Breast epithelium (tissue), 4 donors: ENCODE measurements at places on chromosomes 3 and 15.

DNA sequence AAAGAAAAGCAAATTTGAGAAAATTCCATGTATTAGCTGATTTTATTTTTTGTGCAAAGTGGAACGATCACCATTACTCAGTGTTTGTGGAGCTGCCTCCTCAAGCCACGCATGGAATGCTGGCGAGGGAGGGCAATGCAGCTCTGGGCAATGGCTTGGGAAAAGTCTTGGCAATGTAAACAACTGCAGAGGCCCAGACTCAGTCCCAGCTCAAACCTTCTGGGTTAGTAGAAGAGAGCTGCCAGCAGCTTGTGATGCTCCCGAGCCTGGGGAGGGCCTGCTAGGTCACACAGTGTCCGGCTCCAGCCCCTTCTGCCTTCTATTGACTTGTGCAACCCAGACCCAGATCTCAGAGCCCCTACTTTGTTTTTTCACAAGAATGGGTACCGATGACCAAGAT is 4.3 kb downstream of the EPHB1 start:
- no peak overlapping the region for H3K4me3 ChIP-seq
- no peaks in the 10 kb centered on the region for H3K27me3 ChIP-seq
- H3K27ac ChIP-seq: no peak overlapping the region
- peaks cover 5% of the 10 kb centered on the region for H3K4me1 ChIP-seq
- H3K36me3 ChIP-seq: no peaks in the 10 kb centered on the region

GRCh38 chr3:187269486-187269885 is 22.1 kb downstream of the MASP1 start:
- H3K4me1 ChIP-seq: no peaks in the 10 kb centered on the region
- no peaks in the 10 kb centered on the region for H3K27me3 ChIP-seq

- H3K36me3 ChIP-seq: no peaks in the 10 kb centered on the region
- H3K4me3 ChIP-seq: no peak overlapping the region
- H3K4me1 ChIP-seq: no peaks in the 10 kb centered on the region
- H3K27ac ChIP-seq: no peak overlapping the region
These were observed 180.2 kb upstream of the ROBO1 start for GRCh38 chr3:79947957-79948356.

DNA sequence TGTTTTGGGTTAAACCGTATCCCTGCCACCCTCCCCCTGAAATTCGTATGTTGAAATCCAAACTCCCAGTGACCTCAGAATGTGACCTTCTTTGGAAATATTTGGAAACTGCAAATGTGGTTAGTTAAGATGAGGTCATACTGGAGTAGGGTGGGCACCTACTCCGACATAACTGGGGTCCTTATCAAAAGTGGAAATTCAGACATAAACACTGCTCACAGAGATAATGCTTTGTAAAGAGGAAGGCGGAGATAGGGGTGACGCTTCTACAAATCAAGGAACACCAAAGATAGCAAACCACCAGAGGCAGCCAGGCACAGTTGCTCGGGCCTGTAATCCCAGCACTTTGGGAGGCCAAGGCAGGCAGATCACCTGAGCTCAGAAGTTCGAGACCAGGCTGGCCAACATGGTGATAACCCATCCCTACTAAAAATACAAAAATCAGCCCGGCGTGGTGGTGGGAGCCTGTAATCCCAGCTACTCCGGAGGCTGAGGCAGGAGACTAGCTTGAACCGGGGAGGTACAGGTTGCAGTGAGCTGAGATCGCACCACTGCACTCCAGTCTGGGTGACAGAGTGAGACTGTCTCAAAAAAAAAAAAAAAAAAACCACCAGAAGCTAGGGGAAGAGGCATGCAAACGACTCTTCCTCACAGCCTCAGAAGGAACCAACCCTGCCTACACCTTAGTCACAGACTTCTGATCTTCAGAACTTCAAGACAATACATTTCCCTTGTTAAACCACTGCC is 51.1 kb upstream of the CHD2 start:
- H3K27me3 ChIP-seq: no peaks in the 10 kb centered on the region
- H3K4me1 ChIP-seq: no peaks in the 10 kb centered on the region
- no peaks in the 10 kb centered on the region for H3K36me3 ChIP-seq
- no peak overlapping the region for H3K4me3 ChIP-seq

DNA sequence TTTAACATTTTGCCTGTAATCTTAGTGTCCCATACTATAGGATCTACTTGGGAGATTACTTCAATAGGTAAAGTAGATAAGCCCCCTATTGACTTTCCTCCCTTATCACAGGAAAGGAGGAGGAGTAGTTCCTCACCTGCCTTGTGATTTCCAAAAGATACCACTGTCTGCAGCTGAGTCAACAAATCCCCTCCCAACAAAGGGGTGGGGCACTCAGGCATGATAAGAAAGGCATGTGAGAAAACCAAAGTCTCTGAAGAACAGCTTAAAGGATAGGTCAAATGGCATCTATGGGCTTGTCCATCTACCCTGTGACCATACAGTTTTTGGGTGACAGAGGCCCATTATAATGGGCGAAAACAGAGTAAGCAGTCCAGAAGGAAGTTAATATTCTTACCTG is 71.3 kb upstream of the WNT7A start:
- no peaks in the 10 kb centered on the region for H3K36me3 ChIP-seq
- no peak overlapping the region for H3K27ac ChIP-seq
- H3K4me1 ChIP-seq: no peaks in the 10 kb centered on the region
- H3K27me3 ChIP-seq: no peaks in the 10 kb centered on the region

DNA sequence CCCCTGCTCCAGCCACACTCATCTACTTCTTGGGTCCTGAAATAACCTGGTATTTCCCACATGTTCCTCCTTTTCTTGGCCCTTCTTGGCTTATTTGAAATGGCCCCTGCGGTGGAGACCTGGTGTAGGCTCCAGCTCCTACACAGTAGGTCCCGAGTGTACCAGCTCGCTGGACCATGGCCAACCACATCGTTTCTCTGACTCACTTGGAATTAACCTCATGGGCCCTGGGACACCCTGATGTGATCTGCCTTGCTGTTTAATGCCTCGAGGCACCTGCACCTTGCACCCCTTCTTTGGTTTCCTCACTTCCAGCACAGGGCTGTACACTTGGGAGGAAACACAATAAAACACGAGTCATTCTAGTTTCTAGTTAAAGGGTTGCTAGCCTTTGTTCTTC is 60.3 kb downstream of the FEM1B start:
- H3K36me3 ChIP-seq: no peaks in the 10 kb centered on the region
- H3K4me1 ChIP-seq: peaks cover 21% of the 10 kb centered on the region
- no peak for DNase-seq
- no peak overlapping the region for H3K4me3 ChIP-seq

- H3K4me1 ChIP-seq: no peaks in the 10 kb centered on the region
- H3K4me3 ChIP-seq: no peak overlapping the region
- no peak for DNase-seq
These were observed 140.7 kb downstream of the VPS8 start for GRCh38 chr3:184952671-184953070.

DNA sequence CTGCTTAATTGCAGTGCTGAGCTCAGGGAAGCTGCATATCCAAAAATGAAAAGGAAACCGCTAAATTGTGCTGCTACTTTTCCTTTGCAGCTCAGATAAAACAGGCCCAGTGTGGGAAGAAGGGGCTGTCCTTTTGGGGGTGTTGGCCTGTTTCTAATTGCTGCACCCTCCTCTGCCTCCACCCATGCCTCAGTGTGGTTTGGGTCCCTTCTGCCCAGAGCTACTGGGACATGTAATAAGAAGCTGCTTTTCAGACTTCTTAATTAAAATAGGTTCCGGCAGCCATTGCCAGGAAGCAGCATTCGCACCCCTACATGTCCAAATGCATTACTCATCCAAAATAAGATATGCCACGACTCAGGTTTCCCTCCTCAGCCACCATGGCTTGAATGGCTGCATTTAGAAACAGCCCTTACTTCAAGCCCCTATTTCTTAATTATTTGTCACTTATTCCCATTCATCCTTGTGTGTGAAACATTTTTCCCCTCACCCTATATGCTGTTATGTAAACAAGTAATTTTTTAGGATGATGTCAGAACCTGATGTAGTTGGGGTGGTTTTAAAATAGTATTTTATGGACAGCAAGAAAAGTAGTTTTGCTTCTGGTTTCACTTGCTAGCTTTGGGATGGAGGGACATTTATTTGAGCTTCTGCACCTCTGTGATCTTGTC is 235.9 kb upstream of the CTDSPL start:
- DNase-seq: no peak
- H3K4me3 ChIP-seq: peak overlapping the region; percentile 31
- H3K36me3 ChIP-seq: no peaks in the 10 kb centered on the region
- H3K27me3 ChIP-seq: no peaks in the 10 kb centered on the region

GRCh38 chr3:184375747-184376461 is 2.1 kb downstream of the THPO start:
- H3K4me3 ChIP-seq: no peak overlapping the region
- H3K27me3 ChIP-seq: no peaks in the 10 kb centered on the region
- H3K27ac ChIP-seq: no peak overlapping the region
- no peak for DNase-seq

GRCh38 chr3:190092250-190092649 is 28.4 kb downstream of the P3H2 start:
- no peaks in the 10 kb centered on the region for H3K27me3 ChIP-seq
- H3K27ac ChIP-seq: no peak overlapping the region
- no peaks in the 10 kb centered on the region for H3K4me1 ChIP-seq

- H3K4me1 ChIP-seq: no peaks in the 10 kb centered on the region
- no peak overlapping the region for H3K4me3 ChIP-seq
These were observed 61.8 kb upstream of the ZNF148 start for GRCh38 chr3:125436921-125437320.

DNA sequence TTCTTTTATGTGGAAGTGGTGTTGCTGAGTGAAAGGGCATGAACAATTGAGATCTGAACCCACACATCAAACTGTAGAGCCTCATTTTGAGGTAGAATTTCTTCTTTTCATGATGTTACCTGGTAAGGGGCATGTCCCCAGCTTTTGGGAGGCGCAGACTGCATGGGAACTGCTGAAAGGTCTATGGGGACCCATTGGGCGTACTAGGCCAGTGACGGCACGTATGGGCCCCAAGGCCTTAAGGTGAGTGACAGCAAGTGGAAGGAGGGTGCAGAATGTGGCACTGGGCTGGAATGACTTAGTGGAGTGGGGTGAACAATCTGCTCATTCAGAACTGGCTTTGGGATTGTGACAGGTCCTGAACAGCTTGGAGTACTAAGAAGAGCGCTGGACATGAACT is 123.6 kb upstream of the RGMA start:
- H3K4me1 ChIP-seq: no peaks in the 10 kb centered on the region
- H3K27me3 ChIP-seq: no peaks in the 10 kb centered on the region
- DNase-seq: no peak
- H3K36me3 ChIP-seq: no peaks in the 10 kb centered on the region
- H3K4me3 ChIP-seq: no peak overlapping the region

DNA sequence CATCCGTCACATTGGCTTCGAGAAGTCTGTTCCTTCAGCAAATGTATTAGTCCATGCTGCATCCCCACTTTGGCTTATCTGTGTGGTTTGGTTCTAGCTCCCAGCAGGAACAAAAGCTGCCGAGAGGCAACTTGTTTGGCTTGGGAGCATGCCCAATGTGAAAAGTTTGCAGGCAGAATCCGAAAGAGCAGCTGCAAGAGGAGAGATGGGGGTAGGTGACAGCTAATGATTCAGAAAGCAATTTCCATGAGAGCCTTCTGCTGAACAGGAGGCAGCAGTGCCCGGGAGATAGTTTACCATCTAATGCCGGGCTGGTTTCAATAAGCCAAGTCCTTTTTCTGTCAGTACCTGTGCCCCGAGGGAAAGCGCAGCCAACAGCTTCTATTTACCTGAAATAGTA is 60.2 kb downstream of the GRM7 start:
- no peaks in the 10 kb centered on the region for H3K4me1 ChIP-seq
- H3K27me3 ChIP-seq: no peaks in the 10 kb centered on the region
- no peak for DNase-seq
- no peaks in the 10 kb centered on the region for H3K36me3 ChIP-seq
- no peak overlapping the region for H3K4me3 ChIP-seq

DNA sequence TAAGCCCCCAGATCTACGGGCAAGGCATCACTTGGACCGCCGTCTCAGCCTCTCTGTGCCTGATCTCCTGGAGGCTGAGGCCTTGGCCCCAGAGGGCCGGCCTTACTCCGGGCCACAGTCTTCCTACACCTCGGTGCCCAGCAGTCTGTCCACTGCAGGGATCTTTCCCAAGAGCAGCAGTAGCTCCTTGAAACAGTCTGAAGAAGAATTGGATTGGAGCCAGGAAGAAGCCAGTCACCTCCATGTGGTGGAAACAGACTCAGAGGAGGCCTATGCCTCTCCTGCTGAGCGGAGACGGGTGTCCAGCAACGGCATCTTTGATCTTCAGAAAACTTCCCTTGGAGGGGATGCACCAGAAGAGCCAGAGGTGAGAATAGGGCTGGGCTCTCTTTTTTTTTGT is 67.0 kb downstream of the MCTP2 start:
- no peaks in the 10 kb centered on the region for H3K27me3 ChIP-seq
- H3K36me3 ChIP-seq: no peaks in the 10 kb centered on the region
- H3K4me1 ChIP-seq: no peaks in the 10 kb centered on the region

GRCh38 chr3:145882436-145882835 is 278.5 kb downstream of the PLOD2 start:
- DNase-seq: no peak
- no peaks in the 10 kb centered on the region for H3K27me3 ChIP-seq
- H3K4me3 ChIP-seq: no peak overlapping the region
- no peaks in the 10 kb centered on the region for H3K4me1 ChIP-seq
- H3K36me3 ChIP-seq: no peaks in the 10 kb centered on the region

DNA sequence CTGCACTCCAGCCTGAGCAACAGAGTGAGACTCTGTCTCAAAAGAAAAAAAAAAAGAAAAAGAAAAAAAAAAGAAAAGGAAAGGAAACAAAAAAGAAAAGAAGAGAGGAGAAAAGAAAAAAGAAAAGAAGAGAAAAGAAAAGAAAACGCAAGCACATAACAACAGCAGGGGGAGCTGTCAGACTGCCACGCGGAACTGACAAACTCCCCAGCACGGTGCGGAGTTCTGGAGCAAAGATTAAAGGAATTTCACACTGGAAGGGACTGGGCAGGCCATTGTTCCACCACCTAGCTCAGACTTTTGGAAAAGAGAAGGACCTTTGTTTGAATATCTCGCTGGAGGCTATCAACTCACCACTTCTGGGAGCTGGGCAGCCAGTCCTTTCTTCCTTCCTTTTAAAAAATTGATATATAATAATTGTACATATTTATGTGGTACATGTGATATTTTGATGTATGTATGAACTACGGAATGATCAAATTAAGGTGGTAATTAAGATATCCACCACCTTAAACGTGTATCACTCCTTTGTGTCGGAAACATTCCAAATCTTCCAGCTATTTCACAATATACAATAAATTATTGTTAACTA is 40.5 kb downstream of the DPPA2 start:
- DNase-seq: peak; percentile 28
- H3K27me3 ChIP-seq: no peaks in the 10 kb centered on the region
- H3K4me3 ChIP-seq: no peak overlapping the region
- no peaks in the 10 kb centered on the region for H3K36me3 ChIP-seq
- no peak overlapping the region for H3K27ac ChIP-seq

GRCh38 chr3:171765511-171765887 is 44.8 kb downstream of the PLD1 start:
- H3K4me1 ChIP-seq: no peaks in the 10 kb centered on the region
- H3K4me3 ChIP-seq: no peak overlapping the region
- no peaks in the 10 kb centered on the region for H3K27me3 ChIP-seq
- DNase-seq: no peak
- H3K36me3 ChIP-seq: no peaks in the 10 kb centered on the region
- no peak overlapping the region for H3K27ac ChIP-seq

GRCh38 chr15:95557226-95558046 is 773.1 kb upstream of the NR2F2 start:
- H3K4me3 ChIP-seq: no peak overlapping the region
- no peak for DNase-seq
- no peak overlapping the region for H3K27ac ChIP-seq
- peaks cover 4% of the 10 kb centered on the region for H3K4me1 ChIP-seq
- H3K36me3 ChIP-seq: no peaks in the 10 kb centered on the region
- H3K27me3 ChIP-seq: no peaks in the 10 kb centered on the region
